ENCODE measurements at places on chromosomes 5 and 9.

DNA sequence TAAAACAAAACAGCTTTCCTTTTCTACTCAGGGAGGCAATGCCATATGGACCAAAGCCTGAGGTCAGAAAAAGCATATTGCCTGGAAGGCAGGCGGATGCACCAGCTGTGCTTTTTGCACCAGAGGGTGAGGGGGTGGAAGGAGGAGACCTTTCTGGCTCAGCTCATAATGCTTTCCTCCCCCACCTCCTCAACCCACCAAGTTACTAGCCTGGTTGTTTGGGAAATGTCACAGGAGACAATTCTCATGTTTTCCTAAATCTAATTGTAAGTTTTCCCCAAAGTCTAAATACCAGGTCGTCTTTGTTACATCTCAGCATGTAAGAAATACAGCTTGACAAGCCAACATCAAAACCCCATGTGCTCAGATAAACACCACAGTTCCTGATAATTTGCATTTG lies 72.6 kb upstream of the DMRTA1 start:
- no peak for DNase-seq

DNA sequence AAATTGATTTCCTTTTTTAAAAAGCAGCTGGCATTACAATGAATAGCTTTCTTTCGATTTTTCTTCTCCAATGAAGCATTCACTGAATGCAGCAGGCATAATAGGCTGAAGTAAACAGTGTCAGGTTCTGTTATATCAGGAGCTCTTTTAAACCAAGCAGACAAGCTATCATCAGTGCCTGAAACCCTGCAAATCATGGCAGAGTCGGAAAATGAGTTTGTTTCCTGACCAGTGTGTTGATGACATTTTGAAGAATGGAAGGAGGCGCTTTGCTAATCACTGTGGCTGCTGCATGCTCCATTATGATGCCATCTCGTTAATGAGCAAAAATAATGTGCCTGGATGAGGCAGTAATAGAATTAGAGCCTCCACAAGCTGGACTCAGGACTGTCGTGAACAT lies 284.5 kb downstream of the ZNF608 start:
- no peak for DNase-seq

- no peak for DNase-seq
Measured at GRCh38 chr9:87109231-87109631, 161.9 kb upstream of the GAS1 start.

GRCh38 chr9:16023446-16023845 lies 470.6 kb downstream of the CCDC171 start:
- no peak for DNase-seq

GRCh38 chr5:100667161-100667630 lies 132.0 kb downstream of the FAM174A start:
- DNase-seq, result no peak

Data from Peyer's patch (tissue), 4 donors.